ENCODE measurements at places on chromosomes 3 and 15. TPM values are rescaled to one million over a fixed set of nuclear protein-coding genes. Genes with fewer than 3 reads are reported as not detected.

The CSPG5 gene
- total RNA-seq = 4.8 TPM

- no peak for DNase-seq
Measured at GRCh38 chr15:78879517-78880241, 7.0 kb downstream of the MORF4L1 start.

GRCh38 chr3:120689395-120689794 lies 7.4 kb upstream of the HGD start:
- no peak for DNase-seq

The DVL3 gene
- 81.6 TPM for total RNA-seq

DNA sequence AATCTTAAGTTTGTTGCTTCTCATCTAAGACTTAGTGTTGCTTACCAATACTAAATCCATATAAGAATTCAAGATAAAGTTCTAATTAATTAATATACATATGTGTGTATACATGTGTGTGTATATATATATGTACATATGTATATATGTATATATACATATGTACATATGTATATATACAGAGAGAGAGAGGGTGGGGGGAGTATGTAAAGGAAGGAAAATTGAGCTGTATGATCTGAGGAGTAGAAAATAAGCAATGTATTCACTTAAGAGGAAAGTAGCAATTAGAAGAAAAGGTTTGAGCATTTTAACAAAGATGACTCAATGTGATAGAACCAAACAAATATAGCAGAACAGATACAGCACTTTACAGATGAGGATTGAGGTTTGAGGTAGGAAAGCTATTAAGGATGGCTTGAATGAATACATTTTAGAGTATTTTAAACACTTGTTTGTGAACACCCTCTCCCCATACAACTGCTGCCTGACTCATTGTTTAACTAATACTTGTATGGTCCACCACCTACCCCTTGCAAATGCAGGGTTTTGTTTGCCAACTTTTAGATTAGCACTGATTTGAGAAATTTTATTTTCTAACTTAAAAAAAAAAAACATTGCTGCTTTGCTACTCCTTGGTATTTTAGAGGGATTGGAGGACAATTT lies 681.1 kb upstream of the CADM2 start:
- DNase-seq = no peak

DNA sequence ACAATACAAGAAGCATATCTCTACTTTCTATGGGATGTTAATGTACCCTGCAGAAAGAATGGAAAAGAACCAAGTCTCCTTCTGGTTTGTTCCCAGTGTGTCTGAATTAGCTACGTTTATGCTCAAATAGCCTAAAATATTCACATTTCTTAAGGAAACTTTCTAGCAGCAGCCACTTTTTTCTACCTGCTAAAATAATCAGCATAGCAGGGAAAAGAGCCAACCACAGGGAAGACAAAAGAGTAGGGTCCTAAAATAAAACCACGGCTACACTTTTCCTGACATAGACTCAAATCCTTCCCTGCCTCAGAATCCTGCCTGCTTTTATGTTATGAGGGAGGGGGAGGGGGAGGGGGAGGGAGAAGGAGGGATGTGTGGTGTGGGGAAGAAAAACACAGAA lies 136.7 kb downstream of the GBE1 start:
- DNase-seq = no peak

DNA sequence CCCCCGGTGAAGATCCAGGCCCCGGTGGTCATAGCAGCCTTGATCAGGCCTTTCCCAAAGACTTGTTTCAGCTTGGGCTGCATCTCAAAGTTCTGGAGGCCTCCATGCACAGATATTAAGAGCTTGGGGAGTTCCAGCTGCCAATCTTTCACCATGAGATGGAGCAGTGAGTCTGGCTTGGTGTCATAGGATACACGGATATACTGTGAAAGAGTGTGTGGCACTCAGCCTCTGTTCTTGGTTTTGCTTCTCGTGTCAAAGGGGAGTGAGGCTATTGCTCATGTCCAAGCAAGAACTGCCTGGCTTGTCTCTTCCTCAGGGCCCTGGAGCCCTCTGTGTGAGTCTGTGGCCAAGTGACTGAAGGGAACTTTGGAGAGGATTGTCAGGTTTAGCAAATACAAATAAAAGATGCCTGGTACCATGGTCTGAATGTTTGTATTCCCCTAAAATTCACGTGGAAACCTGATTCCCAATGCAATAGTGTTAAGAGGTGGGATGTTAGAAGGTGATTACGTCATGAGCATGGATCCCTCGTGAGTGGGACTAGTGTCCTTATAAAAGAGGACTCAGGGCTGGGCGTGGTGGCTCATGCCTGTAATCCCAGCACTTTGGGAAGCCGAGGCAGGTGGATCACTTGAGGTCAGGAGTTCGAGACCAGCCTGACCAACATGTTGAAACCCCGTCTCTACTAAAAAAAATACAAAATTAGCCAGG lies 33.5 kb downstream of the TRPM1 start:
- DNase-seq = no peak
